ENCODE measurements at places on chromosomes 6 and 20.

DNA sequence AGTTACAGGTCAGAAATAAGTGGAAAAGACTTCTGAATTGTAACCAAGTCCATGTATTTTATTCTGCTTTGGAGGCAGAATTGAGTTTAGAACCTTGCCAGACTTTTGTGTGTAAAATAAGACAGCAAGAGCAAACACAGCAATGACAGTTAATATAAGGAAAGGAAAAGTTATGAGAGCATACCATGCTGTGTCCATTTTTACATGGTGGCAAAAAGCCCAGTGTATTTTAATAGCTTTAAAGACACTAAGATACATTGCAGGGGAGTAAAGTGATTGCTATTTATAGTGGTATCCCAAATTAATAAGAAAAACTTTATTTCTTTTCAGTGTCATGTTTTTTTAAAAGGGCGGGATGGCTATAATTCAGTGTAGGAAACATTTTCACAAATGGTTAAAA is 45.2 kb downstream of the CDC5L start:
- DNase-seq, result no peak

GRCh38 chr20:8658103-8658502 is 410.8 kb upstream of the PLCB4 start:
- DNase-seq, result no peak

- DNase-seq, result no peak
These were observed 57.8 kb downstream of the PPP1R3G start for GRCh38 chr6:5142915-5143314.

DNA sequence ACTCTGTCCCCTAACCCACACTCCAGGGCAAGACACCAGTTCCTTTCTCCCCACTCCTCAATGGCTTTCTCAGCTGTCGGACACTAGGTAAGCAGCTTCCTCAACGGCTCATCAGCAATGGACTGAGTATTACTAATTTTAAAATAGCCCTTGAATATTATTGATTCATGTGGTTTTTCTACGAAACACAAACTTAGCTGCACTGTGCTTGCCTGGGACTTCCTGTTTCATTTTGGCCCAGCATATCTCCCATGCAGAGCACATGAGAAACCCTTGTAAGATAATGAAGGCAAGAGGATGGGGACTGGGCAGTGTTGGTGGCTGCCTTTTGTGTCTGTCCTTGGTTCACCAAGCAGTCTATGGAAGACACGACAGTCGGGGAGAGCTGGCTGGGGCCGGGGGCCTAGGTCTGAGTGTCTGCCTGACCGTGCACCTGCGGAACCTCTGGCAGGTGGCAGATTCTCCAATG is 48.9 kb downstream of the RNASET2 start:
- no peak for DNase-seq

DNA sequence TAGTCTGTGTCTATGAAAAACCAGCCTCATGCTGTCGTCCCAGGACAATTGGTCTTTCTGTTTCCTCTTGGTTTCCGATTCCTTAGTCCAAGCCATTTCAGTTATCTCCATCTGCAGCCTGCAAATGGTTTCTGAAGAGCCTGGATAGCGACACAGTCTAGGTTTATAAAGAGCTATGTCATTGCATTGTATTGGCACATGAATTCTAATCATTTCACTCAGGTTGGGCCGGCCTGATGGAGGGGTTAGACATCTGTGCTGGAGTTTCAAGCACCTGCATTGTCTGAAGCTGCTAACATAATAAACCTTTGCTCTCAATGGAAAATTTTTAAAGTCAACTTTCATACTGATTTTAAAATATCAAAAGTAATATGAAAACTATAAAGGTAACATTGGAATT is 232.6 kb upstream of the MAP3K7 start:
- DNase-seq, result no peak

- no peak for DNase-seq
These were observed 7.6 kb downstream of the PTPN1 start for GRCh38 chr20:50517817-50518154.

GRCh38 chr6:159047891-159048685 is 3.3 kb upstream of the TAGAP start:
- DNase-seq, result no peak

DNA sequence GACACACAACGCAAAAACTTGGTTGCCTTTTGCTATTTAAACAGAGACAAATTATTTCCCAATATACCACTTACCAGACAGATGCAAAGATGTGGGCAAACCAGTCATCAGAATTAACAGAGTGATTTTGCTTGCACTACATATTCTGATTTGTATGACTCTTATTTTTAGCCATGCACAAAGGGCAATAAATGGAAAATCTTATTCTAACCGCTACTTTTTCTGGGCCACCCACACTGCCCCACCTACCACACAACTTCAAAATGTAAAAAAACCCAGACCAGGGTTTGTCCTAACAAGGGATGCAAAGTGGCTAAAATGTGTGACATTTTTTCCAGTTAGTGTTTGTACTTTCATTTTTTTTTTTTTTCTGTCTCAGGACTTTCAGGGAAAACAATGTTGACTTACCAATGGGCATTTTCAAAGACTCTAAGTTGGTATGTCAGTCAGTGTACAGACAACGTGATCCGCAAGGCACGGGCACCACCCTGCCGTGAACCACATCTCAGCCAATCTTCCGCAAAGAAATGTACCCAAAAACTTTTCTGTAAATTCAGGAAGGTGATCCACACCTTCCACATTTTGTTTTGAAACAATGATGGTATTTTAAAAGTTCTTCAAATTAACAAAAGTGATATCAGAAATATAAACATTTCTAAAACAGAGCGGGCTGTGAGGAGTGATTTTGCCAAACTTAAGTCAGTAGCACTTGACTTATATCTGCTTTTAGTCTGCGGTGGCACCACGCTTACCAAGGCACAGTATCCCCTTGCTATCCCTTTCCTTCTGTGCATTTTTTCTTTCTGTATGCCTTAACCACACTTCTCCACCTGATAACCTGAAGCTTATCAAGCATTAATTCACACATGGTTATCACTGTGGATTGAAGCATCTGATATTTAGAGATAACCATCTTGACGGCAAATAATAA is 185.6 kb downstream of the GJA10 start:
- no peak for DNase-seq

DNA sequence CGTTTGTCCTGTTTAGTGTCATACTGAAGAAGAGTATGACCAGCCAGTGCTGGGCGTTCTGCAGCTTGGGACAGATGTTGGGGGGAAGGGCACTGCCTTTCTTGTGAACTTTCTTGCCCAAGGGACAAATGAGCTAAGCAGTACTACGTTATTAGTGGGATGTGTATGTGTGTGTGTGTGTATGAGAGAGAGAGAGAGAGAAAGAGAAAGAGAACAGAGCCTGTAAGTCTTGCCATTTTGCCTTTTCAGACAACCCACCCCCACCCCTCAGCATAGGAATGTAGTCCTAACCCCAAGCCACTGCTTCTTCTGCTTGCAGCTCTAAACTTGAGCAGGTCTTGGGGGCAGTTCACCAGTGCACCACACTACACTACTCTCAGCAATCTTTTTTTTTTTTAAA is 45.5 kb downstream of the E2F3 start:
- DNase-seq, result no peak

DNA sequence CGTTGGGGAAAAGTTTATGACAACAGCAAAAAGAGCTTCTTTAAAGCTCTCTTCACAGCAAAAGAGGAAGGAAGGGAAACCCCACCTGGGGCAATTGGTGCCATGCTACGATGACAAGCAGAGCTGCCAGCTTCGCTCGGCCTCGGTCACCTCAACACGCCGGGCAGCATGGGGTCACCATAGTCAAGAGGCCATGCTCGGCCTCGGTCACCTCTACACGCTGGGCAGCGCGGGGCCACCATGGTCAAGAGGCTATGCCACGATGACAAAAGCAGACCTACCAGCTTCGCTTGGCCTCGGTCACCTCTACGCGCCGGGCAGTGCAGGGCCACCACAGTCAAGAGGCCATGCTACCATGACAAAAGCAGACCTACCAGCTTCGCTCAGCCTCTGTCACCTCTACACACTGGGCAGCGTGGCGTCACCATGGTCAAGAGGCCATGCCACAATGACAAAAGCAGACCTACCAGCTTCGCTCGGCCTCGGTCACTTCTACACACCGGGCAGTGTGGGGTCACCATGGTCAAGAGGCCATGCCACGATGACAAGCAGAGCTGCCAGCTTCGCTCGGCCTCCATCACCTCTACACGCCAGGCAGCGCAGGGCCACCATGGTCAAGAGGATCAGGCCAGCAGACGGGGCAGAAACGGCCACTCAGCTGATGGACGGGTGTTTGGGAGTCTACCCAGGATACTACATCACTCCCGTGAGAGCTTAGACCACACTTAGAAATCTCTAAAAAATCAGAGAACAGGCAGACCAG is 12.1 kb downstream of the APMAP start:
- DNase-seq, result no peak

DNA sequence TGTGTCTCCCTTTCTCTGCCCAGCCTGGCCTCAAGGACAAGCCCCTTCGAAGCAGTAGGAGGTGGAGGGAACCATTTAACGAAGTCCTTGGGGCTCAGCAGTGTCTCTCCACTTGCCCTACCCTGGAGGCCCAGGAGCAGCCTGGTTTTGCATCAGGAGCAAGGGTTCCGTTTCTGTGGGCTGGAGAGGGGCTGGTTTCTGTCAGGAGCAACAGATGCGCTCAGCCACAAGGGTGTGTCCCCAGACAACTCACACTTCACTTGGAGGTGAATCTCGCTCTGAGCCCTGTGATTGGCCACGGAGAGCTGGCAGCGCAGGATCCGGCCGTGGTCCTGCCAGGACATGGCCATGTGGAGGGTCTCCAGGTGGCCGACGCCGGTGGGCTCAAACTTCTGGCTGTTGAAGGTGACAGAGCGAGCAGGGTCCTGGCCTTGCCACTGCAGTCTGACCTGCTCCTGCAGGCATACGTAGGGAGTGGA is 6.9 kb downstream of the SIGLEC1 start:
- no peak for DNase-seq

DNA sequence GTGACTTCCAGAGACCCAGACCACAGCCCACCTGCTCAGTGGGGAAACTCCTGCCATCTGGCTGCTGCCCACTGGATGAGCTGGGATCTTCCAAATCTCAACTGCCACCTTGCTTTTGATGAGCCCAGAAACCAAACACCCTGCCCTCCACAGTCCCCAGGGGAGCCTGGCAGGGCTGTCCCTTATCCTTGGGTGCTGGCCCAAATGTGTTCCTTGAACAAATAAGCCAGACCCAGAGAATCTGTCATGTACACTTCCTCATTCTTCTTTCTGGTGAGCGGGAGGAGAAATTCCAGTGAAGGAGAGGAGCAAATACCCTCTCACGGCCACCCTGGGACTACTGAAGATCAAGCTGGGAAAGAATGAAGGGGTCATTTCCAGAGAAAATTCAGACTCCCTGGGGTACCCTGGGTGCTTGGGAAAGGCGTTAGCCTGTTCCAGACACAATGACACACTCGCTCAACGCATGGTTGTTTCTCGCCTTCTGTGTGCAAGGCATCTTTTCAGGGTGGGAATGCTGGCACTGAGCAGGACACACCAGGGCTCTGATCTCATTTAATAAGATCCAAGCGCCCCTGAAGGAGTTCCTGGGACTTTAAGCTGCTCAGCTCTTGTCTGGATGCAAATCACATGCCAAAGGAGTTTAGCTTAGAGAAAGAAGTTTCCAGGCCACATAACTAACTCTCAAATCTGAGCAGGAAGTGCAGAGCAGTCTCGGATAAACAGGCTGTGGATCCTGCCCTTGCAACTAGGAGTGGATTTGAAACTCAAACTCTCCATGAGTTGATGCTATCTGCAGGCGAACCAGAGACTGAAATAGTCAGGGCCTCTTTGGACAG is 38.5 kb downstream of the PXDC1 start:
- DNase-seq, result no peak

GRCh38 chr20:45049438-45049837 is 51.5 kb downstream of the KCNS1 start:
- DNase-seq, result no peak
